ENCODE measurements at places on chromosomes 1 and 21.

DNA sequence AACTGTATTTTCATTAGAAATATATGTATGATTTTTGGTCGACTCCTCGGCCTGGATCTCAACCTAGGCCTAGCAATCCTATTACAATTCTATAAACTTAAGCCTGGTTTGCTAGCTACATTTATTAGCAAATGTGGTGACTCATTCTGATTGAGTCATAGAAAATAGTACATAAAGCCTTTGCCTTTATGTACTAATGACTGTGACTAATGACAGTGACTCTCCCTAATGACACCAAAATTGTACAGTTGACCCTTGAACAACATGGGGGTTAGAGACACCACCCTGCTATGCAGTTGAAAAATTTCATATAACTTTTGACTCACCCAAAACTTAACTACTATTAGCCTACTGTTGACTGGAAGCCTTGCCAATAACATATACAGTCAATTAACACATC lies 78.9 kb downstream of the CLEC20A start:
- no peak for DNase-seq

DNA sequence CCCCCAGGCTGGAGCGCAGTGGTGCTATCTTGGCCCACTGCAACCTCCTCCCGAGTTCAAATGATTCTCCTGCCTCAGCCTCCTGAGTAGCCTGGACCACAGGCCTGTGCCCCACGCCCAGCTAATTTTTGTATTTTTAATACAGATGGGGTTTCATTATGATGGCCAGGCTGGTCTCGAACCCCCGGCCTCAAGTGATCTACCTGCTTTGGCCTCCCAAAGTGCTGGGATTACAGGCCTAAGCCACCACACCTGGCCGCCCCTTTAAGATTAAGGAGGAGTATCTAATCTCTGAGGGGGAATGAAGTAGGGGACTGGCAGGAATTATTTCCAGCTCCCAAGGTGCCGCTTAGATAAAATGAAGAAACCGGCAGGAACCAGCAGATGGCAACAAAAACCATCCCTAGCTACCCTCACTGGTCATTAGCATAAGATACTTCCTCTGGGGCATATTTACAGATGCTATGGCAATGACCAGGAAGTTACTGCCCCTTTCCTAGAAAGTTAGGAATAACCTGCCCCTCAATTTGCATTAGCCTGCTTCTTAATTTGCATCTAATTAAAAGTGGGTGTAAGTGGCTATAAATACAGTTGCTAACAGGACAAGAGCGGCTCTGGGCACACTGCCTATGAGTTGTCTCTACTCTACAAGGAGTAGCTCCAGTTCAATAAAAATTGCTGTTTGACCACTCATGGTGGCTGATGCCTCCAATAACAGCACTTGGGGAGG lies 7.1 kb upstream of the NSUN4 start:
- no peak for DNase-seq

DNA sequence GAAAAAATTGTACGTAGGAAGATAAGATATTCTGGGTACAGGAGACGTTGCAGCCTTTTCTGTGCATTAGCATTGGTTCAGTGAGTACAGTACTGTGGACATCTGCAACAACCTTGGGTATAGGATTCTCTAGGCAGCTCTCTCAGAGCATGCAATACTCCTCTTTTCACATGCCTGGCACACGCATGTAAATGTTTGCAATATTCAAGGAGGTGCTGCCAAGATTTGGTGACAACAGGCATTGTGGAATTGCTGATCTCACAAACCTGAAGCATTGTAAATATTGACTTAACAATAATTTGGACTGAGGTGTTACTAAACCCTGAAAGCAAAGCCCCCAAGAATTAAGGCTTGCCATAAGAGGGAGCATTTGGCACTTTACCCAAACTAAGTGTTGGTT lies 126.8 kb downstream of the GRIK1 start:
- DNase-seq, result no peak

DNA sequence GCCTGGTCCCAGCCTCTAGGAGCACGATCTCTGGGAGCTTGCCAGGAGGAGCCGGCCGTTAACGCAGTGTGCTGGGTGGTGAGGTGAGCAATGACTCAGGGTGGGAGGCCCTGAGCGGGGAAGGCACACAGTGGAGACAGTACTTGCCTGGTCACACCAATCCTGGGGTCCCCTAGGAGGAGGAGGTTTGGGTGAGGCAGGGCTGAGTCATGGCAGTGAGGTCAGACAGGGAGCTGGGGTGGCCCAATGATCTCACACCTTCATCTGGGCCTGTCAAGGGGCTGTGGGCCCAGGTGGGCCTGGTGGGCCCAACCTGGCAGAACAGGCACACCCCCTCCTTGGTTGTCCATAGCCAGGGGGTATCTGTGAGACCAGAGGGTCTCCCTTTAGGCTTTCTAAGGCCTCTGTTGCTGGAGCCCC lies 8.6 kb upstream of the EDN2 start:
- DNase-seq, result no peak

DNA sequence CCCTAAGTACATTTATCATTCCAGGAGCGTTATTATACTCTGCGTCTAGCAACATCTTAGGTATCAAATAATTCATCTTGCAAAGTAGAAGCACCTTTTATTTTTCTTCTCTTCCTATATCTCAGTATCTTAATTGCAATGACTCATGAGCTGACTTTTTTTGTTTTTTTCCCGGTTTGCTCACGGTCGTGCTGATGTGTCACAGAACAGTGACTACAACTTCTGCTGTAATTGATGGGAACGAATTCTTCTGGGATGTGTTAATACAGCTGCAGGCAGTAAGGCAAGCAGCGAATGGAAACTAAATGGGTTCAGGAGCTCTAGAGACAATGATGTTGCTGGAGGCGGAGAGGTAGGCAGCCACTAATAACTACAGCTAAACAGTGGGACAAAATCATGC lies 89.8 kb upstream of the TMPRSS15 start:
- no peak for DNase-seq

DNA sequence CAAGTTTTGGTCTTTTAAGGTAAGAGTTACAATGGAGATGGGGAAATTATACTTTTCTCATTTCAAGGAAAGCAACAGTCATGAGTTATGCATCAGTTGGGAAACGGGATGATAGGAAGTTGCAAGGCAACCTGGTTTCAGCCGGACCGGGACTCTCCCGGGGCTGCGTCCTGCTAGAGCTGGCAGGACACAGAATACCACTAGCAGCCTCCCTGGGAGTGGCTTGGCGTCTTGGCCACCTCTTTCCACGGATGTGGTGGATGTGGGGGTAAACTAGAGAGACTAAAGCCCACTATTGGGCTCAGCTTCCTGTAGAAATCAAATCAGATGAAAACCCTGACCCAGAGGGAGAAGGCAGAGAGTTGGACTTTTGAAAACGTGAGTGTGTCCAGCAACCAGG lies 71.9 kb downstream of the ADARB1 start:
- DNase-seq, result no peak

- no peak for DNase-seq
Observed at GRCh38 chr21:15212206-15212605, 147.4 kb upstream of the NRIP1 start.

DNA sequence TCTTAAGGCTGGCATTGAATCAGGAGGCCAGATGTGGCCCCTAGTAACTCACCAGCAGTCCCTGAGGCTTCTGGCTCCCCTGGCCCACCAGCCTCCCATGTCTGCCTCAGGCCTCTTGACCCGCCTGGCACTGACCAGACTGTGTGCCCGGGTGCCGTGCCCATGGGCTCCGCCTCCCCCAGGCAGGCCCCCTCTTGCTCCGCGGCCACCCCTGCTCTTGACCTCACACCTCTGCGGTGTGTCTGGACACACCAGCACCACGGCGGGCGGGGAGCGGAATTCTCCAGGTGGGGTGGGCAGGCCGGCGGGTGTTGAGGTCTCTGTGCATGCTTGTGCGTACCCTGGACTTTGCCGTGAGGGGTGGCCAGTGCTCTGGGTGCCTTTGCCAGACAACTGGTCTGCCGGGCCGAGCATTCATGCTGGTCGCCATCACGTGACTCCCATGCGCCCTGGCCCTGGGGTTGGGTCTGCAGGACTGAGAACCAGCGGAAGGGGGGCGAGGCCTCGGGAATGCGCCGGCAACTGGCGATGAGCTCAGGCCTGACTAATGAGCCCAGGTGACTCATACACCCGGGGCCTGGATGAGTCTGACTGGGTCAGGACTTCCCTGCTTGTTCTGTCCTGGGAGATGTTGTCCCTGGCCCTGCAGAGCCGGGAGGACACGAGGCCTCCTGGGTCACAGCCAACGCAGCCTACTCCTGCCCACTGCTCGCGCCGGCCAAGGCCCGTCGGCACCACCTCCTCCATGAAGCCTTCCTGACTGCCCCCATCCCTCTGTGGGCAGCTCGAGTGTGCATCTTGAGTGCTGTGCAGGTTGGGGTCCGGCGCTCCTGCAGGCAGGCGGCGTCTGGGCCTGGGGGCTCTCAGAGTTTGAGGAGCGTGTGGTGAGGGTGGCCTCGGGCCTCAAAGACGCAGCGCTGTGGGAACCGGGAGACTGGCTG lies 22.6 kb downstream of the COL18A1 start:
- no peak for DNase-seq

GRCh38 chr1:156766298-156767100 lies 836 bp upstream of the PRCC start:
- DNase-seq, result no peak

- DNase-seq, result no peak
Observed at GRCh38 chr1:221777431-221778072, 35.7 kb upstream of the DUSP10 start.

DNA sequence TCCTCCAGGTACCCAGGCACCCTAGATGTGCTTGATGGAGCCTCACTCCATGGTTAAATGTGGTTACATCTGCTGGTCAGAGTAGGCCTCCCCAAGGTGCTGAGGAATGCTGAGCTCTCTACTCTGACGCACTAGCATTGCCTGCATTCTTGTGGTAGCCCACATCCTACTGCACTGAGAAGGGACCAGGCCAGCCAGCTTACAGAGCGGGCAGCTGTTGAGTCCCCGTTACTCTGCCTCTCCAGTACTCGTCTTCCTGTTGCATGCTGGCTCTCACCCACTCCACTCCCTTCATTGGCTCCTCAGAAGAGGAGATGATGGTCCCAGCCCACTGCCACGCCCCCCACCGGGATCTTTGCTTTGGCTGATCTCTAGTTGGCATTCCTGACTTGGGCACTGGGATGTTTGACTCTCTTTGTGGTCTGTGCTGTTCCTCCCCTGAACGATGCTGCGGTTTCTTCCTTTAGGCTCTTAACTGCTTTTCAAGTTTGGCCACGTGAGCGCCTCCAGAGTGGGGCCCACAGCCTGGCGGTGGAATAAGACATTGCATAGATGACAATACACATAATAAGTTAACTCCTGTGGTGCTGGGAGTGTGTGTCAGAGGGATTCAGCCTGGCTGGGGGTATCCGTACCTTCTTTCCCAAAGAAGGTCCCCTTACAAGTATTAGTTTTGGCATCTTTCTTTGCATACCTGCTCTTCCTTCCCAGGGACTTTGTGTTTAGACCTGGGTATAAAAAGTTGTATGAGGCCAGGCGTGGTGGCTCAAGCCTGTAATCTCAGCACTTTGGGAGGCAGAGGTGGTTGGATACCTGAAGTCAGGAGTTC lies 18.6 kb downstream of the AZIN2 start:
- DNase-seq, result peak; percentile 40

GRCh38 chr1:89125240-89125912 lies 538 bp downstream of the GBP2 start:
- DNase-seq, result no peak

DNA sequence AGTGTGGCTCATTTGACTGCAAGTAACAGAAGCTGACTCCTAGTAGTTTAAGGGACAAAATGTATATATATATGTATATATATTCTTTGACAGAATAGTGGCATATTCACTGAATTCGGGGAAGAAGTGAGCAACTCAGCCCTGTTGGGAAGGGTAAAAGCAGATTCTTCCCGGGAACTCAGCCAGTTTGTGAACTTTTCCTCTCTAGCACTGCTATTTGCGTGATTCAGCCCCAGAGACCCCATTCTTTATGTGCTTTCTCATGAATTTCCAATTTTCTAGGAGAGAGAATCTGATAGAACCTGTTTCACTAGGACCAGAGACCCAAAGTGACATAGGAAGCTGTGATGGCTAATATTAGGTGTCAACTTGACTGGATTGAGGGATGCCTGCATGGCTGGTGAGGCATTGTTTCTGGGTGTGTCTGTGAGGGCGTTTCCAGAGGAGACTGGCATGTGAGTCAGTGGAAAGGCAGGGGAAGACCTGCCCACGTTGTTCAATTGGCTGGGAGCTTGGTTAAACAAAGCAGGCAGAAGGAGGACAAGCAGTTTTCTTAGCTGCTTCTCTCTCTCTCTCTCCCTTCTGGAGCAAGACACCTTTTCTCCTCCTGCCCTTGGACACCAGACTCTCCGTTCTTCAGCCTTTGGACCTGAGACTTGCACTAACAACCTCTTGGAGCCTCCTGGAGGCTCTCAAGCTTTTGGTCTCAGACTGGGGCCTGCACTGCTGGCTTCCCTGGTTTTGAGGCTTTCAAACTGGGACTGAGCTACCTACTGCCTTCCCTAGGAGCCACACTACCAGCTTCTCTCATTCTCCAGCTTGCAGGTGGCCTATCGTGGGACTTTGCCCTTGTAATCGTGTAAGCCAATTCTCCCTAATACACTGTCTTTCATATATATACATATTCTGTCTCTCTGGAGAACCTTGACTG lies 93.4 kb upstream of the KCNK1 start:
- DNase-seq, result no peak

GRCh38 chr1:204409123-204409522 lies 2.5 kb downstream of the PPP1R15B start:
- no peak for DNase-seq

DNA sequence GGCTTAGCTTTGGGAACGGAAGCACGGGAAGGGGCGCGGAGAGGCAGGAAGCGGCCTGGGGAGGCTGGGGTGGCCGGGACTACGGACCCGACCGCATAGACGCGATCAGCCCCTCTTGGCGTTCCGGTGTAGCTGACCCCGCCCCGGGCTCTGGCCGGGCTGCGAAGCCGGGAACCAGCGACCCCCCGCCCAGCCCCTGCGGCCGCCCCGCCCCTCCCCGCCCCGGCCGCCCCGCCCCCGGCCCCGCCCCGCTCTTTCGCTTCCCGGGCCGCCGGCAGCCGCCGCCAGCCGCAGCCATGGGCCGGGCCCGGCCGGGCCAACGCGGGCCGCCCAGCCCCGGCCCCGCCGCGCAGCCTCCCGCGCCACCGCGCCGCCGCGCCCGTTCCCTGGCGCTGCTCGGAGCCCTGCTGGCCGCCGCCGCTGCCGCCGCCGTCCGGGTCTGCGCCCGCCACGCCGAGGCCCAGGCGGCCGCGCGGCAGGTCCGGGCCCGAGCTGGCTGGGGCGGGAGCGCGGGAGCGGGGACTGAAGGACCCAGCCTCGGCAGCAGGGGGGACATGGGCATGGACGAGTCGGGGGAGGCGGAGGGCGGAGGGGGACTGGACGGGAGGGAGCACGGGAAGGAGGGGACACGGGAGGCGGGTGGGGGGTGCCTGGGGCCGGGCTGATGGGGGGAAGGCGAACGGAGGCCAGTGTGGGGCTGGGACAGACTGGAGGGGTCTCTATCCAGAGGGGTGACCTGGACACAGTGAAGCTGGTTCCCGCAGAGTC lies at the start of gene SELENON:
TSS of gene SELENON (plus strand) at position 259 of the 768 bp plus-strand sequence. CDS start at position 297, 38 bp downstream.
- no peak for DNase-seq

- DNase-seq, result no peak
Observed at GRCh38 chr1:225657462-225657989, 4.6 kb upstream of the ENAH start.

GRCh38 chr1:116133696-116134475 lies 22.7 kb downstream of the MAB21L3 start:
- DNase-seq, result no peak

- DNase-seq, result no peak
Observed at GRCh38 chr1:46053734-46054133, 78.7 kb downstream of the PIK3R3 start.

All from activated CD8-positive, alpha-beta memory T cell treated with anti-CD3 and anti-CD28 coated beads for 1 hour (primary cell).